ENCODE measurements at places on chromosomes 7 and 10. TPM values are rescaled to one million over a fixed set of nuclear protein-coding genes. Genes with fewer than 3 reads are reported as not detected.

- DNase-seq = no peak
Observed at GRCh38 chr10:28291881-28292297, 11.0 kb downstream of the MPP7 start.

- DNase-seq = no peak
Observed at GRCh38 chr10:111207500-111207899, 130.7 kb downstream of the ADRA2A start.

GRCh38 chr7:66140924-66141323, 26.3 kb downstream of the CRCP start:
- DNase-seq = peak; percentile 90

DNA sequence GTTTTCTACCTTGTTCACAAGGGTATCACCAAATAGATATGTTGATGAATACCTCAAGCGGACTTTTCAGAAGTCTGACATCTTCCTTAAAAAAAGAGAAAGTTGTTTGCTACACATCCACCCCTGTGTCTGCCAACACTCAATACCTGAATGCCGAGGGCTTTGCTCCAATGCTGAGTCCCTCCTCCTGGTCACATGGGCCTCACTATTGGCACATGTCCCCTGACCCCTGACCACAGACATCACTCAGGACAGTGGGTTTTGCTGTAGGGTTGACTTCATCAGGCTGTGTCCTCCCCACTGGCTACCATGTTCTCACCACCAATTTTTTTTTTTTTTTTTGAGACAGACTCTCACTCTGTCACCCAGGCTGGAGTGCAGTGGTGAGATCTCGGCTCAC, 76.4 kb downstream of the OSBPL3 start:
- DNase-seq = no peak

DNA sequence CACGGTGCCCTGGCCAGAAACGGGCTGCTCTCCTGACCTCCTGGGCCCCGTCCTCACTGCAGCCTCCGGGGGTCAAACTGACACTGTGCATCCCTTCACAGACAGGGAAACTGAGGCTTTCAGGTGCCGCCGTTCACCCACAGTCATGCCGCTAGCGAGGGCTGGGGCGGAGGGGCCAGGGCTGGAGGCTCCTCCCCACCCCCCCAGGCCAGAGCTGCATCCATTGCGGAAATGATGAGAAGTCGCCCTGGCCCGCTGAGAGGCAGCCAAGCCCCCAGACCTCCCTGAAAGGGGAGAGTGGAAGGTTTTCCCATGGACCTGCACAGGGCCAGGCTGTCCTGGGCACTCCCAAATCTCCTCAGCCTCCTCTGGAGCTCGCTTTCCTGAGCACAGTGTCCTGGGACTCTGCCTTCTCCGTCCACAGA, 16.5 kb upstream of the INPP5A start:
- peak; percentile 45 for DNase-seq

- no peak for DNase-seq
Observed at GRCh38 chr7:37366445-37366844, 82.2 kb downstream of the ELMO1 start.

DNA sequence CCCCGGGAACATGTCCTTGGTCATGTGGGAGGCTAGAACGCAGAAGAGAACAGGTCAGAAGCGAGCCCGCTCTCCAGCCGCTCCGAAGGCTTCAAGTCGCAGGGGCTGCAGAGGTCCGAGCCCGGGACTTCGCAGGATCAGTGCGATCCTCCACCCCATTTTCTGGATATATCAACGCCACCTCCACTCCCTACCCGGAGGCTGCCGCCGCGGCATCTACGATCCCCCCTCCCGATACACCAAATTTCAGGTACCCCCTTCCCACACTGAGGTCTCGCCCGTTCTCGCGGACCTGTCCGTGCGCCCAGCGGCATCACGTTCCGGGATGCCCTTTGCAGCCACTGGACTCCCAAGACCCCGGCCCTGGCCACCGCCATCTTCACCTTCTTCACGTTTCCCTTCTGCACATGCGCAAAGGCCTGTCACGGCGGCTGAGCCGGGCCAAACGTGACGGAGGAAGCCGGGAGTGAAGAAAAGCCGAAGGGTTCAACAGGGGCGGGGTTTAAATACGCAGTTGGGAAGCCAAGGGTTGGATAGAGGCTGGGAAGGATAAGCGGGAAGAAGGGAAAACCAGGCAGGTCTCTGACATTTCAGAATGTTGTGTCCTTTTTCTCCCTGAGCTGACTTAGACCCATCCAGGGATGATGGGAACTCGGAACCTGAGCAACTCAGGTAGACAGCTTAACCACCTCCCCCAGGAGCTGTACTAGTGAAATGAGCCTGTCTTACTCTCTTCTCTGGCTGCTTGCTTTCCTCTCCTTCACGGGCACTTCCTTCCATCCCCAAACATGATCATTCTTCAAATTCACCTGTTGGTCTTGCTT, at the start of gene NDUFB8:
TSS of gene NDUFB8 (minus strand) at position 397 of the 824 bp plus-strand sequence. CDS start at position 377, 20 bp downstream.
- peak; percentile 97 for DNase-seq

GRCh38 chr10:110815354-110816004, 56.2 kb upstream of the PDCD4 start:
- DNase-seq = no peak

DNA sequence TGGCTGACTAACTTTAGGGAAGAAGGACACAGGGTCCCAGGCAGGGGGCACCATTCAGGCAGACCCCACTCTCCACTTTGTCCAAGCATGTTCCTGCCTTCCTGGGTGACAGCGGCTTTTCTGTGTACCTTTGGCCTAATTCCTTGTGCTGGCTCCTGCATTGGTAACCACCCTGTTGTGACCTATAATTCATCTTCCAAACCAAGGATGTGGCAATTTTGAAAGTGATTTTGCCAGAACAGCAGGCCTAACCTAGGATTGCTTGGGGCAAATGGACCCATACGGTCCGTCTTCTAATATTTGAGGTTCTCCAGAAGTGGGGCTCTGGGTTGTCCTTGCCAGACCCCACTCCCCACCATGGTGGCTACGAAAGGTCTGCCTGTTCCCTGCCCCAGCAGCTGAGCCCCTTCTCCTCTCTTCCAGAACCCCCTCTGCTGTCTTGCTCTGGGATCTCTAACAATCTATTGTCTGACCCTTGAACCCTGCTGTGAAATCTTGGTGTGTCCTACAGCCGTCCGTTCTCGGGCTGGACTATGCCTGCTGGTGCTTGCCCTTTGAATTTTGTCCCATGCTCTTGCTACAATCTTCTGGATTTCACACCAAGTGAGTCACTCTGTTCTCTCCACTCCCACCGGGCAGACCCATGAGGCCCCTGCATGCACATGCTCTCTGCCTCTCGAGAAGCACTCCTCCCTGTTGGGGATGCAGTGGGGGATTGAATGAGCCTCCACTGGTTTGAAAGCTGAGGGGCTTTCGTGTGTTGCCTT, 316.0 kb downstream of the CXCL12 start:
- peak; percentile 87 for DNase-seq

DNA sequence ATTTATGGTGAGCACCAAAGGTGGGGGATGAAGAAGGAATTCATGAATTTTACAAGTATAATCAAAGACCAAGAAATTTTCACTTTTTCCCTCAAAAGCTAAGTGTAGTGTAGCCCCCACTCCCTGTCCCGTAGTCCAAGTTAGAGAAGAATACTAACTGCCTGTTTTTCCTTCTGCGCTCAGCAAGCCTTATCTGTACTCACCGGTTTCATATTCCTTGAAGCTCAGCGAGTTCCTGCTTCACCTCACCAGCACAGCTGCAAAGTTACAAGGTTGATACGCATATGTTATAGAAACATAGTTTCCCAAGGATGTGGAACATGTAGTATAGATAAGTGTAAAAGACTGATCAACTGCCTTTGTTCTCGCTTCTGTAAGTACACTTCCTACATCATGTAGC, 16.0 kb upstream of the ZNF33B start:
- no peak for DNase-seq

- DNase-seq = no peak
Observed at GRCh38 chr7:134710511-134710853, 63.8 kb downstream of the BPGM start.

GRCh38 chr7:50304129-50304910, at the start of gene IKZF1:
Gene IKZF1, plus strand, starts transcription at chr7:50304716. Its CDS starts 14,346 bp downstream, at chr7:50319062.
- DNase-seq = peak; percentile 93

DNA sequence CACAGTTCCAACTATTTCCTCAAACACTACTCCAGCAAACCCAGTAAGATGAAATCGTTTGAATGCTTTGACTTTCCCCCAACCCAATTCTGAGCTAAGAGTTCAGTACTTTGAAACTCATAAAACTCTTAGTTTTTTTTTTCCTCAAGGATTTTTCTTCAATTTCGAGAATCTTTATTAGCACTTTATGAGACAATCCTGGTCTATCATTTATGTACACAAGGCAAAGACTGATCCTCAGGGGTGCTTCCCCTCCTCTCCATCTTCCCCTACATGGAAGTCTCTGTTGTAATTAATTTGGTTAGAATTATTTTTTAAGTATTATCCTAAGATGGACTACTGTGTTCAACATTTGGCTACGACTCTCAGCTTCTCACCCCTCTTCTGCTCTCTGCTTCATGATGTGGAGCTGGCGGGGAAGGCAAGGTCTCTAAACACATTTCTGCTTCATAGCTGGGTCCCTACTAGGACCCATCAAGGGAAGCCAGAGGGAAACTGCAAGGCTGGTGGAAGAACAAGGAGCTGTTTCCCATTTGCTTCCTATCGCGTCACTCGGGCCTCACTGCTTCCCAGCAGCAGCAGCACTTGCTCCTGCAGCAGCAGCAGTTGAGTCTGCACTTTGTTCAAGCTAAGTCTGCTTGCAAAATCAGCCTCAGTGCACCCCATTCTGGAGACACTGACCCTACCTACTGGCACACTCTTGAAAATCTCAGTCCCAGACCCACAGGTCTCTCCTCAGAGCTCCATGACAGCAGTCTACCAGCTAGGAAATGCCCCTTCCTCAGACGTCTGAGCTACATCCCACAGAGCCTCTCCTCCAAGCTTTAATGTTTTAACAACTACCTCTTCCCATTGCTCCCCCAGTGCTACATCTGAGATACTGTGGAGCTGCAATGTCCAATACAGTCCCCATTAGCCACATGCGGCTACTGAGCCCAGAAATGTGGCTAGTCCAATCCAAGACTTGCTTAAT, 90.0 kb downstream of the CHCHD3 start:
- DNase-seq = no peak

- DNase-seq = no peak
Observed at GRCh38 chr10:123788981-123789380, 102.6 kb downstream of the CPXM2 start.

DNA sequence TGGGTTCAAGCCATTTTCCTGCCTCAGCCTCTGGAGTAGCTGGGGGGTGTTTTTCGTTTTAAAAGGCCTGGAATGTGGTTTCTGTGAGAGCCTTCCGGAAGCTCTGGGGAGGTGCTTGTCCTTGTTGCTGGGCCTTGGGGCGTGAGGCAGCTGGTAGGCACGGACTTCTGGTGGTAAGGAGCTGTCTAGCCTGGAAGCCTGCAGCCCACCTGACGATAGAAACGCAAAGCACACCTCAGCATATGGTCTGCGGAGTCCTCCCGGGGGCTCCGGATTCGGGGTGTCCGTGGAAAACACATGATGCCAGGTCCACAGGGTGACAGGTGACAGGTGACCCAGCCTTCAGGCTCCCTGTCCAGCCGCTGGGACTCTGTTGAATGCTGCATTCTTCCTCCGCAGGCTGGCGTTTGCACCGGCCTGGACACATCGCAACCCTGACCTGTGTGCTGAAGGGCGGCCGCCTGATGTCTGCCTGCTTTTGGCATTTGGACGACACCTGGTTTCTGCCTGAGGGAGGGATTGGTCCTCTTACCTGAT, 37.3 kb downstream of the INPP5A start:
- peak; percentile 78 for DNase-seq

DNA sequence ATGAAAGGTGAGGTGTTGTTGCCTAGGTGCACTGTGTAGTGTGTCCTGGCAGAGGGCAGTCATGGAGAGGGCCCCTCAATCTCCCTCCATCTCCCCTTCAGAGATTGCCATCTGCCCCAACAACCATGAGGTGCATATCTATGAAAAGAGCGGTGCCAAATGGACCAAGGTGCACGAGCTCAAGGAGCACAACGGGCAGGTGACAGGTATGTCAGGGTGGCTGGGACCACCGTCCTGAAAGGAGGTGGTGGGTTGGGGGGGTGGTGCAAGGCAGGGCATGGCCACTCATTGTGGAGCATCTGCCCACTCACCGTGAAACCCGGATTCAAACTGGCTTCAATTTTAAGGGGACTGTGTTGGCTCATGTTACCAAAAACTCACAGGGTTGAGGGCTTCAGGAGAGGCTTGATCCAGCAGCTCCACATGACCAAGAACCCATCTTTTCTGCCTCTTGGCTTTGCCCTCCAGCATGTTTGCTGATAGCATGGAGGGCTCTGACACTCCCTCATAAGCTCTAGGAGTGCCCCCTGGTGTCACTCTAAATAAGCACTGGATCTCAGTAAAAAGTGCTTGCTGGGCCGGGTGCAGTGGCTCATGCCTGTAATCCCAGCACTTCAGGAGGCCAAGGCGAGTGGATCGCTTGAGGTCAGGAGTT, 12.2 kb downstream of the ARPC1B start:
- DNase-seq = no peak

GRCh38 chr10:112951359-112952281, 1.6 kb downstream of the TCF7L2 start:
- peak; percentile 86 for DNase-seq

GRCh38 chr10:26854524-26854923, 6.2 kb downstream of the ABI1 start:
- no peak for DNase-seq

DNA sequence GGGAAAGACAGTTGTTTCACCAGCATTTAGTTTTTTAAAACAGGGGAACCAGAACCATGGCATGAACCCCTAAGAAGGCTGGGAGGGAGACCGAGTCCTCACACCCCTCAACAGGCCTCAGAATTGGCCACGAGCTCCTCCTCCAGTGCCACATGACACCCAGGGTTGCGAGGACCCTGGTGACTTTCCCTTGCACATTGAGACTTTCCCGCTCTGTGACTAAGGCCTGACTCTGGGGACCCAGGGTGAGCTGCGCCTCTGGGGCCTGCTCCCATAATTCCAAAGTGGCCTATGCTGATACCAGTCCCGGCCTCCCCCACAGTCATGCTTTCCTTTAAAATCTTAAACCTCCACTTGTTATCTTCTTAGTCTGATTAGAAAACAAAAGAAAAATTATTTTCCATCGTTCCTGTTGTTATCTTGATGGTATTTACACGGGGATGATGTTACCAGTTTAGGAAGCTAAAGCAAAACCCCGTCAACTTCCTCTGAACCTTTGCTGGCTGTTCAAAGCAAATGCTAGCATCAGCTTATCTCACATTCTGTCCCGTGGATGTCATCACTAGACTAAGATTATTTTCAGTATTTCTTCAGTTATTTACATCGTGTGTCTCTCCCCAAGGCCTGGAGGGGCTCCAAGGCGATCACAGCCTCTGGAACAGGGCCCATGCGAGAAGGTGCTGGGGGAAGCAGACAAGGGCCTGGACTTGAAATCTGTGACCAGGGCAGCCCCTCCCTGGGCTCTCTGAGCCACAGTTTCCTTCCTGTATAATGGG, 42.1 kb downstream of the FAM53B start:
- DNase-seq = peak; percentile 90

OPN1SW gene
- not detected for total RNA-seq

FAM25C gene
- not detected for total RNA-seq

LRRC18 gene
- not detected for total RNA-seq

OR2A1 gene
- total RNA-seq = not detected

PAPOLB gene
- 0.19 TPM for total RNA-seq

CALHM3 gene
- total RNA-seq = not detected

FAM107B gene
- 23.2 TPM for total RNA-seq

ANXA8 gene
- total RNA-seq = not detected

BEND7 gene
- 10.1 TPM for total RNA-seq

CHAT gene
- not detected for total RNA-seq

IQUB gene
- 1.0 TPM for total RNA-seq

FBXL13 gene
- 1.7 TPM for total RNA-seq

All from posterior vena cava (tissue), 2 donors.